ENCODE measurements at places on chromosomes 3 and 15. TPM values are rescaled to one million over a fixed set of nuclear protein-coding genes. Genes with fewer than 3 reads are reported as not detected.

Gene TBCCD1
- total RNA-seq = 14.8 TPM

Gene MINAR1
- total RNA-seq = 0.83 TPM

Gene DAPK2
- total RNA-seq = 1.7 TPM

Gene CPN2
- not detected for total RNA-seq

Gene TTLL13
- total RNA-seq = not detected

Gene GOLGA8H
- total RNA-seq = 0.44 TPM

Gene GOLGA6D
- not detected for total RNA-seq

Gene ACTRT3
- total RNA-seq = 4.8 TPM

Gene GOLGA6L7
- total RNA-seq = not detected

Gene SLC28A1
- total RNA-seq = not detected

Gene ALDH1A2
- total RNA-seq = 2.3 TPM

Gene NOX5
- 0.83 TPM for total RNA-seq

Gene DGKG
- 0.87 TPM for total RNA-seq

Gene TMEM42
- 19.7 TPM for total RNA-seq

Gene EXOG
- total RNA-seq = 9.1 TPM

Gene SEMA3F
- 7.6 TPM for total RNA-seq

Gene TM4SF4
- total RNA-seq = 0.15 TPM

Gene SEC61A1
- 409 TPM for total RNA-seq

Gene A4GNT
- not detected for total RNA-seq

Gene GOLGA8J
- not detected for total RNA-seq

Gene COL7A1
- total RNA-seq = 22.5 TPM

Gene MST1R
- 1.9 TPM for total RNA-seq

Gene FBXO40
- not detected for total RNA-seq

Gene CRBN
- 90.8 TPM for total RNA-seq

Gene GPD1L
- total RNA-seq = 8.4 TPM

Gene SYNPR
- total RNA-seq = not detected

Gene SERP1
- total RNA-seq = 232 TPM

Gene CP
- 0.33 TPM for total RNA-seq

Gene ZBTB20
- 14.9 TPM for total RNA-seq

Gene PTX3
- 266 TPM for total RNA-seq

Gene NEIL1
- 12.9 TPM for total RNA-seq

Gene CCR9
- total RNA-seq = not detected
